ENCODE measurements at places on chromosomes 7 and 10.

DNA sequence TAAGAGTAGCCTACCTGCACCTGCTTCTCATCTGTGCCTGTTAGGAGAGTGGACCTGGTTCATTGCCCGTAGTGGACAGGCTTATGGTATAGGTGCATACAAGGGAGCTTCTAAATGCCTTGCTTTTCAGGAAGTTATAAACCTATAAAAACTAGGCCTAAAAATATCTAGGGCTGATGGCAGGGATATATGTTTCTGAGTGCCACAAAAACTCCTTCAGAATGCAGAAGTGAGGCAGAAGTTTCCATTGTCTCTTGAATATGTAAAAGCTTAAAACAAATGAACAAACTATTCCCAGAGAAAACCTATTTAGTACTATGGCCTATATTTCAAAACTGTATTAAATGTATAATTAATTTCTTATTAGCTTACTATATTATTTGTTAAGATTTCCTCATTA, 91.8 kb downstream of the RNLS start:
- no peak for DNase-seq

DNA sequence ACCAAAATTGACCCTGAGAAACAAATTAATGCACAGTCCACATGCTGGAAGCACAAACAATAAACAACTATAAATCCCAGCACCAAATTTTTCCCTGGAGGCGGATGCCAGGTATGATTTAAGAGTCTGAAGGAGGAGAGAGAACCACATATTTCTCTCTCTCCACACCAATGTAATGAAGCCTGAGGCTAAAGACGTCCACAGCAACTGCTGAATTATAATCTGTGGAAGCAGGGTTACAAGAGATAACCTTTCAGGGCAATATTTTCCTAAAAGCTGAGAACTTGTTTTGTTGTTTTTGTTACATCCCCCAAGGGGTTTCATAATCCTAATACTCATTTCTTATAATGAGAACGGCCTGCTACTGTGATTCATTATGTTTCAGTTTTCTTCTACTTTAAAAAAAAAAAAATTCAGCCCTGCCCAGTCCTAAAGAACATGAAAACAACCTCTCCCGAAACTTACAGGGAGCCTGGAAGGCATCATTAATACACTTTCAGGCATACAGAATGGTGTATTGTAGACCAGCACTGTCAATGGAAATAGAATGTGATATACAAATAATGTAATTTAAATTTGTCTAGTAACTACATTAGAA, 48.5 kb upstream of the ABLIM1 start:
- no peak for DNase-seq

GRCh38 chr10:21530641-21531040, 3.4 kb upstream of the MLLT10 start:
- no peak for DNase-seq

DNA sequence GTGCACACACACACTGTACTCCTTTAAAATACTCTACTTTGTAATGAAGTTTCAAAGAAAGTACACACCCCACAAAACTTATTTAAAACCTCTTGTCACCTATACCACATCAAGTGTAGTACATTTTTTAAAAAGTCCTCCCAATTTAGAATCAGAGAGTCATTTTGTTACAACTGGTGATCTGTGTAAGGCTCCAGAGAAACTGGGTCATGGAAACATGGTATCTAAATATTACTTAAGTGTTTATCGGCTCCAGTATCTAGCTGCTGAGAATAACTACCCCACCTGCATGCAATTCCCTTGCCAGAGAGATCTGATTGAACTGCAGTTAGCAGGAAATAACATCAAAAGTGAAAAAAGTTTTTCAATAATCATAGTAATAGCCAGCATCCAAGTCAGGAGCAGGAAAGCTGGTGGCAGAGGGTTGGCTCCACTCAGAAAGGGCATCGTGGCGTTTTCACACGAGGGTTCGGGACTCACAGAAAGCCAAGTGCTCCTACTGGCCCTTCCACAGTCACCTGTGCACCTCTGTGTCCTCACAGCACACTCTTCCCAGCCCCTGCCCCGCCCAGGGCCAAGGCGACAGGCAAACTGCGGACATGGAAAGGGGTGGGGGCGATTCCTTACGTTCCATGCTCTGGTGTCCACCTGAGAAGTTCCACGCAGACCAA, 6.5 kb downstream of the RGS10 start:
- no peak for DNase-seq

DNA sequence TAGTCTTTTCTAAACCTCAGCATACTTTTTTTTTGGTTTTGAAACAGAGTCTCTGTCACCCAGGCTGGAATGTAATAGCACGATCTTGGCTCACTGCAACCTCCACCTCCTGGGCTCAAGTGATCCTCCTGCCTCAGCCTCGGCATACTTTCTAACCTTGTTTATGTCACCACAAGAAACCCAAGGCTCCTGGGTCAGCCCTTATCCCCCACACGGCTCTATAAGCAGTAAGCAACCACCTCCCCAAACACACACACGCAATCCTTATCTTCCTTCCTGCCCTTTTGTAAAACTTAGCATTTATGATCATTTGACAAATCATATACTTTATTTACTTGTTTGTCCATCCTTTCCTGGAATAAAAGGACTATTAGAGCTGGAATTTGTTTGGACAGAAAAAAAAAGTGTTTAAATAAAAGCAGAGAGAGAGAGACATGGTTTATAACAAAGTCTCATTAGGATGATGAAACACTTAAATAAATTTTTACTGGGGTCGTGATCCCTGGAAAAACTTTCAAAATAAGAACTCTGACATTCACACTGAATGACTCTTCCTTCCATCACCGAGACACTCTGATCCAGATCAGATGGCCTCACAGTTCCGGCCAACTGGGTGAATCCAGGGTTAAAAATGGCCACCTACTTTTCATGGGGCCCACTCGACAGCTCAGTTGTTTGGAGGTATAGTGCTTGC, 72.7 kb upstream of the PIK3CG start:
- no peak for DNase-seq

DNA sequence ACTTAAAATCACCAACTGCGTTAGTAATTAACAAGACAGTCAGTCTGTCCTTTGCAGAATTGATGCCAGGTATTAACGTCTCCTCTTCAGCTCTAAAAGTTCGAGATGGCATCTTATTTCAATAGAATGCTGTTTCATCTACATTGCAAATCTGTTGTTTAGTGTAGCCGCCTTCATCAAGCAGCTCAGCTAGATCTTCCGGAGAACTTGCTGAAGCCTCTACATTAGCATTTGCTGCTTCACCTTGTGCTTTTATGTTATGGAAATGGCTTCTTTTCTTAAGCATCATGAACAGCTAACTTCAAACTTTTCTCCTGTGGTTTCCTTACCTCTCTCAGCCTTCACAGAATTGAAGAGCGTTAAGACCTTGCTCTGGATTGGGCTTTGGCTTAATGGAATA, 95.5 kb upstream of the FAM20C start:
- no peak for DNase-seq

DNA sequence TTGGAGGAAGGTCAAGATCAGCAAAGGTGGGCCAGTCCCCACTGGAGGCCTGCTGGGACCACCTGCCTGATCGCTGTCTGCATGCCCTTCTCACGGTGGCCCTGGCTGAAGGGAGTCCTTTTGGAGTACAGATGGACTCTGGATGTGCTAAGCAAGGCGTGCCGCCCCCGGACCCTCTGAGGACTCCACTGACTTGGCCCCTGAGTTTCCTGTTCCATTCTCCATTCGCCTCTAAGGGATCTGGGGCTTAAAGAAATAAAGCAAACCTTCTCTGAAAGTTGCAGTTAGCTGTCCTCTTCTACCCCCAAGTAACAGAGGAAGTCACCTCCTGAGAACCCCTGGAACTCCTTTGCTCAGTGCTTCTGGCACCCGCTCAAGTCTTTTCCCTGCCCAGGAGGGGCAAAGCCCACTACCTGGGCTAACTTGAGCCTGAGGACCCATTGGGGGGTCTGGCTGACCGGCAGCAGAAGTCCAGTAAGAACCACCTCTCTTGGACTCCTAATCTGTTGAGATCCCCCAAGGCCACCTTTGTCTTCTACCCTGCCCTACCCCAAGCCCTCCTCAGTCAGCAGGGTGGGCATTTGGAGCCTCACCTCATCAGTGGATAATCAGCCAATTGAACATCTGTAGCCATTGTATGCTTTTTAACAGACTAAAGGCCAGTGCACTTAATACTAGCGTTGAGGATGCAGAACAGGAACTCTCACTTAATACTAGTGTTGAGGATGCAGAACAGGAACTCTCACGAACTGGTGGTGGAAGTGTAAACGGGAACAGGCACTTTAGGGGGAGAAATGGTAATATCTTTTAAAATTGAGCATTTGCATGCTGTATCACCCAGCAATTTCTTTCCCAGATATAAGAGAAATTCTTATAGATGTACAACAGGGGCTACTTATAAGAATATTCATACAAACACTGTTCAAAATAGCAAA, 2.2 kb downstream of the TBATA start:
- DNase-seq, result no peak

DNA sequence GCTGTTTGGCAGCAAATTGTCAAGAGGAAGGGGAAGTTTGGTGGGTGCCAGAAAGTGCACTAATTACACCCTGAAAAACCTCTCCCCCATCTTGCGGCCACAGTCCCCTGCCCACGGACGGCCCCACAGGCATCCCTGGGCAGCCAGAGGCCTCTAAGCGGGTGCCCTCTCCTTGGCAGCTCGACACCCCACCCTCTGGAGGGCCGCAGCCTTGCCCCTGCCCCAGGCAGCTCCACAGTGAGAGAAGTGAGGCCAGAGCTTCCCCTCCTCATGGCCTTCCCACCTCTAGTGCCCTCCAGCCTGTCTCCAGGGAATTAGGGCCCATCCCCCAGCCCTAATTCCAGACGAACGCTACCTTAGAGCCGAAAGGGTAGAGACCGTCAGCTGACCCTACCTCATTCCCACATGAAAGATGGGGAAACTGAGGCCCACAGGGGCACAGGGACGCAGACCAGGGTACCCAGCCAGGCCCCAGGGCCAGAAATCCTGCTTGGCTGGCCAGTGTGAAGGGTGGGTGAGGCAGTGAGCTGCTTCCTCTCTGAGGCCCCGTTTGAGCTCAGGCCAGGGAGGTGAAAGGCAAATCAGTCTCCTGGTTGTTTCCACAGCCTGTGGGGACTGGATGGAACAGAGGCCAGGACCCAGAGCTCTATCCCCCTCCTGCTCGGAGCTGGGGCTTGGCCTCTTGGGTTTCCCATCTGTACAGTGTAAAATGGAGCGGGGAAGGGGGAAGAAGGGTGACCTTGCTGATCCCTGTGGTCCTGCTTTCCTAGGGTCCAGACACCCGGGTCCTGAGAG, 10.0 kb downstream of the ZCCHC24 start:
- no peak for DNase-seq

Measured in activated CD4-positive, alpha-beta T cell treated with anti-CD3 and anti-CD28 coated beads, Interleukin-2, Interleukin-6, amounts not matched to agents 100 ng/mL and 50 ng/mL, durations not matched to agents 16 hours and 8 hours (primary cell).